Femur (tissue), 1 donor: ENCODE measurements at places on chromosomes 5 and 9.
A peak's percentile ranks its signal among the peaks of the same experiment; 100 is the strongest.

GRCh38 chr5:124182133-124182532 lies 564.3 kb downstream of the ZNF608 start:
- no peak for DNase-seq

- DNase-seq: no peak
Observed at GRCh38 chr9:126043681-126044080, 282.9 kb upstream of the MVB12B start.

GRCh38 chr5:1161108-1161832 lies 40.1 kb upstream of the SLC6A19 start:
- no peak for DNase-seq

DNA sequence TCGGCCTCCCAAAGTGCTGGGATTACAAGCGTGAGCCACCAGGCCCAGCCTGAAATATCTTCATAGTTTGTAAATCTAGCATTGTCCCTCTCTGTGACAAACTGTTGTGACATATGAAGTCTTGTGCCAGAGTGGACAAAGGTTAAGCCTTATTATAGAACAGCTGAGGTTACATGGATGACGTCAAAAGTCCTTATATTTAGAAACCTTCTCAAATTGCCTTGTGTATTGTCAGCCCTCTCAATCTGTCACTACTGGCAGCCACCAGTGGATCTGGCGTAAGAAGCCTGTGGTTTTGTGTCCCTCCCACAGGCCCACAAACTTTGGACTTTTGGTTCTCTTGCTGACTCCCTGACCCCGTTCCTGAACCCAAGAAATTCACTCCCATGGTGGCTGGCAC lies 79.4 kb upstream of the CCDC112 start:
- DNase-seq: peak; percentile 43

DNA sequence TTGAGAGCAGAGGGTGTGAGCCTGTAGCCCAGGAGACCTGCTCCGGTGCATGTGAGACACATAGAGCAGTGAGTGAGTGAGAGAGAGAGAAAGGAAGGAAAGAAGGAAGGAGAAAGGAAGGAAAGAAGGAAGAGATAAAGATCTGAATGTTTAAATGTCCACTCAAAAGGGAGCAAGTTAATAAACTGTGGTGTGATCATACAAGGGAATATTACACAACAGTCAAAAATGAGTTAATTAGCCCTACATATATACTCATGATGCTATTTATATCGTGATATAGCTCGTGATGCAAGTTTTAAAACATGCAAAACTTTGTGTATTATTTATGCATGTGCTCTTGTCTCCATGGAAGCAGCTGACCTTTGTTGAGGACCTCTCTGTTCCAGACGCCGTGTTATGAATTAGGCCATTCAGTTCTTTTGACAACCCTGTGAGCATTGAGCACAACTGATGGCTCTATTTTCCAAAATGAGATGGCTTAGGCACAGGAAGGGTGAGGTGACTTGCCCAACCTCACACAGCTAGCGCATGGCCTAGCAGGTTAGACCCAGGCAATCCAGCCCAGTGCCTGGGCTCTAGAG lies 70.6 kb downstream of the HMCN2 start:
- no peak for DNase-seq

- no peak for DNase-seq
Observed at GRCh38 chr5:83672646-83673045, 48.0 kb downstream of the HAPLN1 start.

- no peak for DNase-seq
Observed at GRCh38 chr9:27276193-27277030, 20.5 kb downstream of the EQTN start.

DNA sequence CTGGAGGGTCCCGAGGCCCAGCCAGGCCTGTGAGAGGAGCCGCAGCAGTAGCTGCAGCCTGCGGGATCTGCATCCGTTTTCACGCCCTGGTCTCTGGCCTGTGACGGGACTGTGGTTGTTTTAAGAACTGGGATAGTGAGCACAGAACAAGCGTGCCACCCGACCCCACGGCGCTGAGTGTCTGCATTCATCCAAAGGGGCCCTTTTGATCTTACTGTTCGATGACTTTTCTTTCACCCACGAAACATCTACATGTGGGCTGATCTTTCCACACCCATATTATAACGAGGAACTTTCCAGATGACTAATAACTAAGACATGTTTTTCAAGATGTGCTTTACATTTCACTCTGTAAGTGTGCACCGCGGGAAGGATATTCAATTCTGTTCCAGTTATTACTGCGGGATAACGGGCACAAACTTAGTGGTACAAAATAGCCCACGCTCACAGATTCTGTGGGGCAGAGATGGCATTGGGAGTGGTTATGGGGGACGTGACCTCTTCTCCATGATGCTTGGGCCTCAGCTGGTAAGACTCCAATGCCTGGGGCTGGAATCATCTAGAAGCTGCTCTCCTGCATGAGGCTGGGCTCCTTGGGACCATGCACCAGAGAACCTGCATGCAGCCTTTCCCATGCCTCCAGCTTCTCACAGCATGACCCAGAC lies 165.0 kb downstream of the SYK start:
- DNase-seq: no peak

DNA sequence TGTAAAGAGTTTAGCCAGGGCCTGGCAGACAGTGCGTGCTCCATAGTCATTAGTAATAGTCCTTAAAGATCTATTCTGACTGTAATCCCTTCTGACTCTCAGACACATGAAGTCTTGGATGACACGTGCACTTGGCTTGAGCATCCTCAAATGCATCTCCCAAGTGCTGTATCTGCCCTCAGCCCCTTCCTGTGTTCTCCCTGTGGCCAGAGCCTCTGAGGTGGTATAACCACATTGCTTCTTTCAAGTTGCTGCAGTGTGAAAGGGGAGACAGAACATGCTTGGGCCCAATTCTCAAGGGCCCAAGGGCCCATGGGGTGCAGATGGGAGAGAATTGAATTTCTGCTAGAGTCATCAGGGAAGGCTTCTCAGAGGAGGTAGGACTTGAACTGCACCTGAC lies 30.1 kb upstream of the HAND1 start:
- DNase-seq: no peak

DNA sequence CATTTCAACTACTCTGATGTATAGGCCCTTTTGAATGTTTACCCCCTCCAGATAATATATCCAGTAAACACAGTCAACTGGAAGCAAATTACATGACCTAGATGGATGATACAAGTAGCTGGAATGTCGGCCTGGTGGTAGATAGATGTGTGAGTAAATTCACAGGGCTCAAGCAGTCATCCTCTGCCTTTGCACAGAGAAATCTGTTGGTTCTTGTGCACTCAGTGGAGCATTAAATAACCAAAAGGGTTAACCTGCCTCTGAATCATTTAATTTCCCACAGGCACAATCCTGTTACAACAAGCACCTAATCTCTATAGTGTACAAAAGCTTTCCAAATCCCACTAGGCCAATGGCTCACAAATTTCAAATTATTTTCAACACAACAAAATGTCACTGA lies 668.3 kb downstream of the DNAH5 start:
- DNase-seq: no peak

- DNase-seq: peak; percentile 51
Observed at GRCh38 chr5:124061663-124062062, 549.7 kb downstream of the CSNK1G3 start.

DNA sequence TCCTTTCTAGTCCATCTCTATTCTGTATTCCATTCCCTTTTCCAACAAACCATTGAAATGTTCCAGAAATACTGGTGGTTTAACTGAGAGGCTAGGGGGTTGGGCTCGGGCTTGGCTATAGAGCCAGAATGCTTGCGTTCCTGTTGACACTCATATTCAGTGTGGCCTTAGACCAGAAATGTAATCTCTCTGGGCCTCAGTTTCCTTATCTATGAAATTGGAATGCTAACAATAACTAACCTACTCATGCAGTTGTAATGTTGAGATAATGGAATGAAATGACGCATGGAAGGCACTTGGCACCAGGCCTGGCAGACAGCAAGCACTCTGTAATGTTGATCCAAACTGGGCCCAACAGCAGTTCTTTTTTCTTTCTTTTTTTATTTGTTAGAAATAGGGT lies 26.8 kb downstream of the JADE2 start:
- no peak for DNase-seq

- DNase-seq: no peak
Observed at GRCh38 chr9:124940521-124940893, 376 bp downstream of the GOLGA1 start.

GRCh38 chr9:136170006-136170901 lies 34.7 kb downstream of the LHX3 start:
- no peak for DNase-seq

DNA sequence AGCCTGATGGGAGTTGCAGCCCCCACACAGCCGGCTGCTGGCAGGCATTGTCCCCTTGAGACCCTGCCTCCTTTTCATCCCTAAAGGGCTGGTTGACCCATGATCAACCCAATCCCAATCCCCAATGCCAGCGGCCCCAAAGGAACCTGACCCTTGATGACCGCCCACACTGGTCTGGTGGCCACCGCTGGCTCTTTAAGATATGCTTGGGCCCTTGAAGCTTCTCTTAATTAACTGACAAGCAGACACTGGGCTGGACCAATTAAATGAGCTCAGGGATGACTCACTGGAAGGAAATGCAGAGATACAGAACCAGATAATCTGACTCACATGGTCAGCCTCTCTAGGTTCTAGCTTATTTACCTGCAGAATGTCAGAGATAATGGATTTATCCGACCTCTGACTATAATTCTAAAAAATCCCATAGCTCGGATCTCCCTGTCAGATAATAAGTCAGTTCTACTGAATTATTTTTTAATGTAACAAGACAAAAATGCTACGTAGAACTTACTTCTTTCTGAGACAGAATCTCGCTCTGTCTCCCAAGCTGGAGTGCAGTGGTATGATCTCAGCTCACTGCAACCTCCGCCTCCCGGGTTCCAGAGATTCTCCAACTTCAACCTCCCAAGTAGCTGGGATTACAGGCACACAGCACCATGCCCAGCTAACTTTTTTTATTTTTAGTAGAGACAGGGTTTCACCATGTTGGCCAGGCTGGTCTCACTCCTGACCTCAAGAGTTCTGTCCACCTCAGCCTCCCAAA lies 11.1 kb upstream of the MLANA start:
- no peak for DNase-seq

DNA sequence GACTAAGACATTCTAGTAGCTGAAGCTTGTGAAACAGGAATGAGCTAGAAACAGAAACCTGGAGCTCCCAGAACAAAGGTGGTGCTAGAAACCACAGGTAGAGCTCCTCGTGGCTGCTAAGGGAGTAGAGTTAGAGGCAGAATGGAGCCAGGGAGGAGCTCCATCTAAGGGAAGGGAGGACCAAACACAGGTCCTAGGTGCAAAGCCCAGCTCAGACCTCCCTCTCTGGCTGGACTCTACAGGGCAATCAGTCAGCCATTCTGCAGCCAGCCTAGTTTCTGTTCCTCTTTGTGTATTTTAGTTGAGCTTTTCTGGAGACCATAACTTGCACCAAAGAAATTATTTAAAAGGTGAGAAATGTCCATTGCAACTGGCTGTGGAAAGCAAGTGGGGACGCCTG lies 70.4 kb downstream of the CRB2 start:
- DNase-seq: no peak

- DNase-seq: peak; percentile 74
Observed at GRCh38 chr9:100426530-100427365, at the start of gene MSANTD3. TSS of gene MSANTD3 (plus strand) at chr9:100427143. CDS start at chr9:100441939, 14,796 bp downstream.

DNA sequence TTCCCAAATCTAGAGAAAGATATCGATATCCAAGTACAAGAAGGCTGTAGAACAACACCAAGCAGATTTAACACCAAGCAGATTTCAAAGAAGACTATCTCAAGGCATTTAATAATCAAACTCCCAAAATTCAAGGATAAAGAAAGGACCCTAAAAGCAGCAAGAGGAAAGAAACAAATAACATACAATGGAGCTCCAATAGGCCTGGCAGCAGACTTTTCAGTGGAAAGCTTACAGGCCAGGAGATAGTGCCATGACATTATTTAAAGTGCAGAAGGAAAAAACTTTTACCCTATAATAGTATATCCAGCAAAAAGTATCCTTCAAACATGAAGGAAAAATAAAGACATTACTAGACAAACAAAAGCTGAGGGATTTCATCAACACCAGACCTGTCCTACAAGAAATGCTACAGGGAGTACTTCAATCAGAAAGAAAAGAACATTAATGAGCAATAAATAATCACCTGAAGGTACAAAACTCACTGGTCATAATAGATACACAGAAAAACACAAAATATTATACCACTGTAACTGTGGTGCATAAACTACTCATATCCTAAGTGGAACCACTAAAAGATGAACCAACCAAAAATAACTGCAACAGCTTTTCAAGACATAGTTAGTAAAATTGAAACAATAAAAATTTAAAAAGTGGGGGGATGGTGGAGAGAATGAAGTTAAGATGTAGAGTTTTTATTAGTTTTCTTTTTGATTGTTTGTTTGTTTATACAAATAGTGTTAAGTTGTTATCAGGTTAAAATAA lies 267.2 kb downstream of the AUH start:
- DNase-seq: no peak

GRCh38 chr5:146068977-146069779 lies 36.2 kb downstream of the PLAC8L1 start:
- no peak for DNase-seq

DNA sequence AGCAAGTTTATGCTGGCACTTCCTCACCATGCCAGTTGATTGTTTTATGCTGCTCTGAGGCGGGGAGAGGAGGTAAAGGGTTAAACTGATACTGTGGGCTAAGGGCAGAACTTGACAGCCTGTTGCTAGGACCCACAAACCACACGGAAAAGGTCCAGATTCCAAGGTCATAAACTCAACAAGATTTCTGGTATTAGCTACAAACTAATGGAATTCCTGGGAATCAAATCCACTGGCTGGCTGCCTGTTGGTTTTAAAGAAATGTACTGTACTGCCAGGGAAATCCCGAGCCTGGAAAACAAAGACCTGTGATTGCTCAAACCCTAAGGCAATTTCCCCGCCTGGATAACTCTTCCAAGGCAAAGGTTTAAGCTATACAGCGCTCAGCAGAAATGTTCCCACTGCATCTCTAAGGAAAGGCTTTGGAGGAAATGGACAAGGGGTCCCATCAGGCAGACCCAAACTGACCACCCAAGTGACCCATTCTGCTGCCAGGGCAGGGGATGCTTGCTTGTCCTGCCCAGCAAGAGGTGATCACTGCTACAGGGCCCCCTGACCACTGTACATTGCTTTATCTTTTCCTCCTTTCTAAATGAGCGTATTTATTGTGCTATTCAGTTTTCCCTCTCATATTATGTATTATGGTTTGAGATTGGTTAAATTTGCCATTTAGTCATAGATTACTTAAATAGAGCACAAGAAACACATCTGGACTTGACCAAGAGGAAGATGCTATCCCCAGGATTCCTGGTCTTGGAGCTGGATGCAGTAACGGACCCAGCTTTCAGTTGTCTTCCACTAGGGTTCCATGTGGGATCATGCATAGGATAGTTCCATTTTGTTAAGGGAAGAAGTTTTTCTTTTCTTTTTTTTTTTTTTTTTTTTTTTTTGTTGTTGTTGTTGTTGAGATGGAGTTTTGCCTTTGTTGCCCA lies 124.3 kb downstream of the SUSD1 start:
- DNase-seq: peak; percentile 92

GRCh38 chr9:18605766-18606180 lies 131.8 kb downstream of the ADAMTSL1 start:
- peak; percentile 67 for DNase-seq

GRCh38 chr9:131856105-131856504 lies 116.2 kb upstream of the RAPGEF1 start:
- no peak for DNase-seq
